ENCODE measurements at places on chromosomes 1 and 21. TPM values are rescaled to one million over a fixed set of nuclear protein-coding genes. Genes with fewer than 3 reads are reported as not detected.

The DENND2D gene
- total RNA-seq = 164 TPM

The PCAT6 gene
- total RNA-seq = 0.62 TPM

The CRP gene
- total RNA-seq = 0.54 TPM

The S100A11 gene
- total RNA-seq = 29.1 TPM

GRCh38 chr1:208791456-208791855 is 547.3 kb upstream of the PLXNA2 start:
- H3K4me3 ChIP-seq = no peak overlapping the region
- H3K36me3 ChIP-seq = no peaks in the 10 kb centered on the region
- H3K27ac ChIP-seq = no peak overlapping the region
- no peak for DNase-seq

GRCh38 chr1:29452463-29453230 is 216.3 kb downstream of the PTPRU start:
- no peaks in the 10 kb centered on the region for H3K4me1 ChIP-seq
- no peak overlapping the region for H3K27ac ChIP-seq
- no peaks in the 10 kb centered on the region for H3K27me3 ChIP-seq
- DNase-seq = no peak
- H3K36me3 ChIP-seq = no peaks in the 10 kb centered on the region
- no peak overlapping the region for H3K4me3 ChIP-seq

DNA sequence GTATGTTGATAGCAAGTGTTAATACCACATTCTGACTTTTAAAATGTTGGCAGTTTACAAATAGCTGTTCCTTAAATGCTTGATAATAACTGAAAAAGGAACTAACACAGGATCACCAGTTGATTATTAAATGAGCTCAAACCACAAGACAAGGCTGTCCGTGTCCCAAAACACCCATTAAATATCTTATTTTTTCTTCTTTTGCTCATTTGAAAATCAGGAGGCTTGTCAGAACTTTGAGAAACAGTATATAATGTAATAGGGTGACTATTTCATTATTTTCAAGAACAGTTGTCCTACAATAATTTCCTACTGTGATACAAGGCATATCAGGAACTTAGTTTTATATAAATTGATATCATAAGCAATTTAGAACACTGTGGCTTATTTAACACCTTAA is 2.7 kb downstream of the CDKN2C start:
- peaks cover 7% of the 10 kb centered on the region for H3K36me3 ChIP-seq
- no peaks in the 10 kb centered on the region for H3K4me1 ChIP-seq
- H3K27me3 ChIP-seq = no peaks in the 10 kb centered on the region
- 0 out of 2 replicates have a peak overlapping the region, but pooled peaks have one; percentile 20 for H3K27ac ChIP-seq

DNA sequence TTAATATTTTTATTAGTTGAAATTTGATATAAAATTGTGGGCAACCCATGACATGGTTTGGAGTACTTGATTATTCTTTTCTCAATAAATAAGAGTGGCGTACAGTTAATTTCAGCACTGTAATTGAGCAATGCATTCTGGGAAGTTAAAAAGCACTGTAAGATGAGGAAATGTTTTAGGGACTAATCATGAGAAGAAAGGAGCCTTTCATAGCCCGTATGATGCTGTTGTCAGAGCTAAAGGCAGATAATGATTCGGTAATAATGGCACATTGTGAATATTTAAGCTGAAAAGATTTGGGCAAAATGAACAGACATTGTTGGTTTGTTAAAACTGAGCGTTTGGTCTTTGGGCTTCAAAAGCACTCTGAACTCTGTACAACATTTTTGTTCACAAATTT is 139.3 kb downstream of the NFIA start:
- H3K4me3 ChIP-seq = no peak overlapping the region
- H3K27ac ChIP-seq = no peak overlapping the region
- H3K4me1 ChIP-seq = no peaks in the 10 kb centered on the region

- no peak for DNase-seq
- no peak overlapping the region for H3K27ac ChIP-seq
- no peak overlapping the region for H3K4me3 ChIP-seq
- no peaks in the 10 kb centered on the region for H3K36me3 ChIP-seq
Observed at GRCh38 chr1:83970114-83970513, 28.8 kb downstream of the TTLL7 start.

DNA sequence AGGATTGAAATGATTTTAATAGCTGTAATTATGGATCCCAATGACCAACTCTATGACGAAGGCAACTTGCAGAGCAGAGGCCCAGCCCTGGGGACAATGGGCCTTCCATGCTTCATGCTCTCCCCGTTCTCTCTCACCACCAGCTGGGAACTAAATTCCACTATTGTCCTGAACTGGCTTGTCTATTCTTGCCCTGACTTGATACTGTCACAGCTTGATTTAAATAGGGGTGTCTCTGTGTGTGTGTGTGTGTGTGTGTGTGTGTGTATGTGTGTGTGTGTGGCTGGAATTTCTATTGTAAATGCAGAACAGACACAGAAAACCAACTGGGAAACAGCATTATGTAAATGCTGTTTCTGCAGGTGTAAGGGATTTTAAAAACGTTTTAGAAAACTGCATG is 57.0 kb downstream of the SLC22A15 start:
- no peak overlapping the region for H3K27ac ChIP-seq
- H3K4me3 ChIP-seq = no peak overlapping the region
- no peak for DNase-seq
- H3K4me1 ChIP-seq = no peaks in the 10 kb centered on the region

DNA sequence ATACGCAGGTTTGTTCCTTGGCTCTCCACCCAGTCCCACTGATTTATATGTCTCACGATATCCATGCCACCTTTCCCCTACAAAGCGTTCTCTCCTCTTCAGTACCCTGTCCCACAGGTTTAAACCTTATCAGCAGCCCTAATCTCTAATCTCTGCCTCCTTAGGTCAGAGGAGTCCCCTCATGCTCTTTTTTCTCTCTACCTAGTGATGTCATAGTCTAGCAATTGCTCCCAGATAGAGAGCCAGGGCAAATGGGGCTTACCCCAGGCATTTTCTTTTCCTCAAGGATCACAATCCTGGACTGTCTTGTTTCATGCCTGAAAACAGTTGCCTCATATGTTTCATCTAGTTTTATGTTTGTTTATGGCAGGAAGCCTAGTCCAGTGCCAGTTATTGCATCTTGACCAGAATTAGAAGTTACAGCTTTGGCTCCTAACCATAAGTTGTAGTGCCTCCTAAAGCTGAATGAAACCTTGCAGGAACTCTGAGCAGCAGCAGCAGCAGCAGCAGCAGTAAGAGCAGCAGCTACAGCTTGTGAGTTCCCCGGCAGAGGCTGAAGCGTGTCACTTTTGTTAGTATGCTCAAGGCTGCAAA is 26.7 kb upstream of the TP53BP2 start:
- no peak overlapping the region for H3K4me3 ChIP-seq
- no peaks in the 10 kb centered on the region for H3K27me3 ChIP-seq
- no peaks in the 10 kb centered on the region for H3K4me1 ChIP-seq
- no peak overlapping the region for H3K27ac ChIP-seq

Data from GM12878 (cell line).